Stimulated activated CD8-positive, alpha-beta memory T cell treated with anti-CD3 and anti-CD28 coated beads, Interleukin-4, amount 100 ng/mL, for 4 hours (primary cell): ENCODE measurements at places on chromosomes 16 and 17.

GRCh38 chr16:28985211-28986041, 574 bp downstream of the LAT start:
- DNase-seq = no peak

- no peak for DNase-seq
These were observed 20.1 kb downstream of the PSMD11 start for GRCh38 chr17:32464374-32464773.

GRCh38 chr16:3965781-3966582, 85.5 kb upstream of the CREBBP start:
- no peak for DNase-seq

GRCh38 chr16:17382514-17382913, 88.2 kb downstream of the XYLT1 start:
- no peak for DNase-seq

GRCh38 chr17:82320140-82320840, 2.9 kb upstream of the CD7 start:
- DNase-seq = no peak

DNA sequence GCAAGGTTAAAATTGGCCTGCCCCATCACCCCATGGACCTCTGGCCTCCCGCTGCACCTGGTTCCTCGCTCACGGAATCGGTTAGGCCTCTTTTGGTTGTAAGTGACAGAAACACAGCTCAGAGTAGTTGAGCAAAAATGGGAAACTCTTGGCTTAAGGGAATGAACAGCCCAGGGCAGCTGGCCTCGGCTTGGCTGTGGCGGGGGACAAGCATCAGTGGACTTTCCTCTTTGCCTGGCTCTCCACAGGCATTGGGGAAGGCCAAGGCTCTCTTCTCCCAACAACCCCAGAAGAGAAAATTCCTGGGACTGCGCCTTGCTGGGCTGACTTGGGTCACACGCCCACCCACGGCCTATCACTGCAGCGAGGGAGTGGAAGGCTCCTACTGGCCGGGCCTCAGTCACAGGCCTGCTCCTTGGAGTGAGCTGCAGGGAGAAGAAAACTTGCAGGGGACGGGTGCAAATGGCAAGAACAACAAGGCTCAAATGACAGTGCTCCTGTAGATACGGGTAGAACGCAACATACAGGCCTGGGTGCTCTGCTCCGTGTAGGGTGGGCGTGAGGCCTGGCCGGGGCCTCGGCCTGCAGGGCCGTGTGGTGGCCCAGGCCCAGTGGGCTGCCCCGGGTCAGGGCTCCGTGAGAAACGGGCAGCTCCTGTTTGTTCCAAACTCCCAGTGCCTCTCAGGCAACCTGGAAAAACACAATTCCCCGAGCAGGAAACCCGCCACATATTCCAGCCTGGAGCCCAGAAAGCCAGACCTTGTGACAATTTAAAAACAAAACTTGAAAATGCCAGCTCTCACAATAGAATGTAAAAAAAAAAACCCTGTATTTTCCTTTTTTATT, 25.0 kb upstream of the ATP2A3 start:
- no peak for DNase-seq

- no peak for DNase-seq
These were observed 11.6 kb downstream of the ZSCAN10 start for GRCh38 chr16:3087243-3088235.

GRCh38 chr16:81492311-81492761, 47.7 kb downstream of the CMIP start:
- no peak for DNase-seq

DNA sequence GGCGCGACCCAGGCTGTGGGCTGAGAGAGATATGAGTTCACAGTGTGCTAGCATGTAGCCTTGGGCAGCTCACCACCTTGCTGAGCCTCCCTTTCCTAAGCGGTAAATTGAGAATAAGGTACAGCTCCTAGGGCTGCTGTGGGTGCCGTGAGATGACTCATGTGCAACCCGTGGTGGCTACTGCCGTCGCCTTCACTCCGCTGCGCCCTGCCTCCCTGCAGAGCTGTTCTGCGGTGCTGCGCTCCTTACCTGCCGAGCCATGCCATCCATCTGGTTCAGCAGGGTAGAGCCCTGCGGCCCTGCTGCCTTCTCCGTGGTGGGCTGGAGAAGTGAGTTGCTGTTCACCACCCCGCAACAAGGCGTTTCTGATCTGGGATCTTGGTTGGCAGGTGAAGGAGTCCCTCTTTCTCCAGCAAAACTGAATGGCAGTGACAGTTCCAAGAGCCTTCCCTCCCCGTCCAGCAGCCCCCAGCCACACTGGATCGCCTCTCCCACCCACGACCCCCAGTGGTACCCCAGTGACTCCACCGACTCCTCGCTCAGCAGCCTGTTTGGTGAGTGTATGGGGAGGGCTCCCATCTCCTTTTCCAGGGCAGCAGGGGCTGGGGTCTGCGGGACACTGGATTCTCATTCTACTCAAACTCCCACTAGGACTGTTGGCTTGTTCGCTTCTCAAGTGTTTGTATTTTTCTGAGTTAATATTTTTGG, 9.3 kb upstream of the JPT2 start:
- no peak for DNase-seq

- DNase-seq = no peak
These were observed 118.8 kb upstream of the METRNL start for GRCh38 chr17:82960419-82961271.

DNA sequence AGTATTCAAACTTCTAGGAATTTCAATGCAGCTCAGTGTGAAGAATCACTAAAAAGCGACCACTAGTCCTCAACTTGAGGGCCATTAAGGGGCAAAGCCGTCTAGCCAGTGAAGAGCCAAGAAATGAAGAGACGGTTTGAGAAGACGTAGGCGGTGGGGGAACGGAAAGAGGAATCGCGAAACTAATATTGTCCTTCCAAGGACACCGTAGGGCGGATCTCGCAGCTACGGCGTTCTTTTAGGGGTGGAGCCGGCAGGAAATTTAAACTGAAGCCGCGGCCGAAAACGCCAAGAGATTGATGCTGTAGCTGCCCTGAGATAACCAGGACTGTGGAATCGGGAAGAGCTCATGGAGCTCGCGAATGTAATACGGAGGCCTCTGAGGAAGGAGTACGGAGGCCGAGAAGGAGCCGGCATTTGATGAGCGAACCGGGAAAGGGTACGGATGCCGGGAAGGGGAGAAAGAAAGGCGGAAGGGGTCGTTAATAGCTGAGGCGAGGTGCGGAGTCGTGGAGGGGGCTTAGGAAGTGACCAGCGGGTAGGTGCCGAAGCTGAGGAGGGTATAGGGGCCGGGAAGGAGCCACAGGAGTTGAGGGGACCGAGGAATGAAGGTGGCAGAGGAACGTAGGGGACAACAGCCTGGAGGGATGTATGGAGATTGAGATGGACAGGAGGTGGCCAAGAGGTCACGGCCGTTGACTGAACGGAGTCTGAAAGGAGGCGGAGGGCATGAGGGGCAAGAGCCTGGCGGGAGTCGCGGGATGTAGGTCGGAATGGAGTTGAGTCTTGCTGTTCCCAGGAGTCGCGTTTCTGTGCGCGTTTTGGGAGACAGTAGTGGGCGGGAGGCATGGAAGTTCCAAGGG, at the start of gene DBF4B:
Gene DBF4B (plus strand): TSS at position 265 of the 863 bp plus-strand sequence. CDS start 156 bp downstream, at position 421.
- peak; percentile 71 for DNase-seq

DNA sequence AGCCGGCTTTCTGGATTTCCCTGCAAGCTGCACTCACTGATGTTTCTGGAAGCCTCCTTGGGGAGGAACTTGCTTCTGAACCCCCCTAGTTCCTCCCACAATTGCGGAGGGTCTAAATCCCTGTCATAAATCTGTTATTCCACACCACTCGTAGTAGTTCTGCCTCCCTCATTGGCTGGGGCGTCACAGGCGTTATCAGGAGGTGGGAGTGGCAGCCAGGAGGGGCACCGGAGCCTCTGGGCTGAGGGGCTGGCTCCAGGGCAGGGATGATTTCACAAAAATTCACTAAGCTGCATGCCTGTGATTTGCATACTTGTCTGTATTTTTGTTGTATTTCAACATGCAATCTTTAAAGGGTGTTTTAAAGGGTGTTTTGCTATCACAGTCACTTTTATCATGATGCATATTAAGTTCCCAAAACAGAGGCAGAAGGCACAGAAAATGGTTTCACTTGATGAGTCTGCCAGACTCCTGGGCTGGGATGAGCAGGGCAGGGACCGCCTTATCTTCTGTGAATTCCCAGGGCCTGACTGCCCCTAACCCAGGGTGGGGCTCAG, 176.2 kb upstream of the FOXF1 start:
- no peak for DNase-seq

DNA sequence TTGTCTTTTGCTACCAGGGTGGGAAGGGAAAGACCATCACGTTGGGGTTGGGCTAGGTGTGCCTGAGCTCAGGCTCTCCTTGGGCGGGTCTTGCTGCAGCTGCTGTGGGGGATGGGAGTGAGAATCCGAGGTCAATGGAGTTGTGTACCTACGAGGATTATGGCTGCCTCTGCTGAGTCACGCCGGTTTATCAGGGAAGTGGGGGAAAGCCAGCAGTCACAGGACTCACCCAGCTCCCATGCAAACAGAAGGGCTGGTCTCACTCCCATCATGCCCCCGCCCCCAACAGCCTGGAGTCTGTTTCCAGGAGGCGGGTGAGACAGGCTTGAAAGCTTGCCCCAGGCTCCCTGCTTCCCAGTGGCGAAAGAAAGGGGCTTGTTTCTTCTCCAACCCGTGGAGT, 1259.0 kb upstream of the GOT2 start:
- no peak for DNase-seq

DNA sequence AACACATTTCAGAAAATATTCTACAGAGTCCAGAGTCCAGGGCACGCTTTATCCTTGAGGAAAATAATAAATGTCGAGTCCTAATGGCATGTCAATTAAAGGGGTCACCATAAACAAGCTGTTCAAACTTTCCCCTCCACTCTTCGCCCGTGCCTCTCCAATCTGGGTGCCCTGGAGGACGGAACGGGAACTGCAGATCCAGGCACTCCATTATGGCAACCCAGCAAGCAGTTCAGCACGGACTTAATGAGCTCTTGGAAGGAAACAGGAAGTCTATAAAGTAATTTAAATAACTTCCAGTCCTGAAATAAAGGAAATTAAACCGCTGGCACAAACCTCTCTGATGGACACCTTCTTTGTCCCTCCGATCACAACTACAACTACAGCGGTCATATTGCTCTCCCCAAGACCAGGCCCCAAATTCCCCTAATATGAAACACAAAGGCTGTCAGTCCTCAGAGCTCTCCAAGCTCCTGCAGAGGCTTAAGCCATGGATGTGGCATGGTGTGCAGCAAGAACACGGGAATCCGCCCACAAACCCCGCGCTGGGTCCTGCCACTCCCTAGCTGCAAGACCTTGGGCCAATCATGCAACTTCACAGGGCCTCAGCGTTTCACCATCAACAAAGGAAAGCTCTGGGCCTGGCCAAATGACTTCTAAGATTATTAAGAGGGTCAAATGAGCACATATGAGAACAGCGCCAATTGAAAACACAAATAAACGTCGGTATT, 52.6 kb downstream of the ZFHX3 start:
- DNase-seq = no peak

DNA sequence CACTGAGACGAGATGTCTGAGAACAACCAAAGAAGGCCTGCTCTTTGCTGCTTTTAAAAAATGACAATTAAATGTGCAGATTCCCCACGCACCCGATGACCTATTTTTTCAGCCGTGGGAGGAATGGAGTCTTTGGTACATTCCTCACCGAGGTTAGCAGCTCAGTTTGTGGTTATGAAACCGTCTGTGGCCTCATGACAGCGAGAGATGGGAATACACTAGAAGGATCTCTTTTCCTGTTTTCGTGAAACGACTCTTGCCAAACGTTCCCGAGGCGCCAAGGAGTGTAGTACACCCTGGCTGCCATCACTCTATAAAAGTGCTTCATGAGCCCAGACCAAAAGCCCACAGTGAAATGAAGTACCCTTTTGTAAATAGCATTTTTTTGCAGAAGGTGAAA, 87.8 kb downstream of the CRISPLD2 start:
- no peak for DNase-seq

DNA sequence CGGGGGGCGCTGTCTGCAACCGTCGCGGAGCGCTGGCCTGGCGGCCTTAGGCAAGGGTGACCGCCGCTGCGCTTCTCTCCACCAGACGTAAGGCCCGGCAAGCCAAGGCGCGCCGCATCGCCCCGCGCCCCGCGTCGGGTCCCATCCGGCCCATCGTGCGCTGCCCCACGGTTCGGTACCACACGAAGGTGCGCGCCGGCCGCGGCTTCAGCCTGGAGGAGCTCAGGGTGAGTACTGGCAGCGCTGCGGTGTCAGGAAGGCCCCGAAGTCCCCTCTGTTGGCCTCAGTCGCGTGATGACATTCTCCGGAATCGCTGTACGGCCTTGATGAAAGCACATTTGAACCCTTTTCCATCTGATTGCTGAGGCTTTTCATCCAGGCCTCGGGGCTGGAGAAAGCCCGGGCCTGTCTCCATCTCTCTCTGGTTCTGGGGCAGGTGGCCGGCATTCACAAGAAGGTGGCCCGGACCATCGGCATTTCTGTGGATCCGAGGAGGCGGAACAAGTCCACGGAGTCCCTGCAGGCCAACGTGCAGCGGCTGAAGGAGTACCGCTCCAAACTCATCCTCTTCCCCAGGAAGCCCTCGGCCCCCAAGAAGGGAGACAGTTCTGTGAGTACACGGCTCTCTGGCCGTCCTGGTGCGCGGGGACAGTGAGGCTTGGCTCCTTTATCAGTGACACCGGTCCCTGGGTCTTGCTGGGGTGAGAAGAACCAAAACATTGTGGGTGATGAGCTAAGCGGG, 831 bp downstream of the RPL13 start:
- DNase-seq = no peak

- DNase-seq = no peak
These were observed 2.4 kb downstream of the APOBR start for GRCh38 chr16:28496844-28497243.

DNA sequence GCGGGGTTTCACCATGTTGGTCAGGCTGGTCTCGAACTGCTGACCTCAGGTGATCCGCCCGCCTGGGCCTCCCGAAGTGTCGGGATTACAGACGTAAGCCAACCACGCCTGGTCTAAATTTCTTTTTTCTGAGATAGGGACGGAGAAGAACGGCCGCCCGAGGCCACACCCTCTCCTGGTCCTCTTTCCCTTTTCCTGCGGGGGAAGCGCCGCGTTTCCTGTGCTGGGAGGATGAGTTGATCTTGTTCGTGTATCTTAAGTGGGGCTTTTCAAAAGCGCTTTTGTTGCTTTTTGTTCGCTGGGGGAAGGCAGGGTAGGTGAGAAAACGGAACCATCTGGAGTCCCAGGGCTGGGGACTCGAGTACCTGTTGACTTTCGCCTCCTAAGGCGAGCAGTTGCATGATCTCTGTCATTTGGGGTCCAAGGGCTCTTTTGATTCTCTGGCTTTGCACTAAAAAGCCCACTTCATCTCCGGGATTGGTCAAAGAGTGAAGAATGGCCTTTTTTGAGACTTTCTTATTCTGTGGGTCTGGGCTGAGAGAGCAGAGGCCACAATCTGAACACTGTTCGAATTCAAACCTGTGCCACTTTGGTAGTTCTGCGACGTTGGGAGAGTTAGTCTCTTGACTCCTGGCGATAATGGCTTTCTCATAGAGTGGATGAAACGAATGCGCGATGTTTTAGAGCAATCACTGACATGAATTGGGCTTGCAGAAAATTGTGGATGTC, 1.3 kb downstream of the FUS start:
- DNase-seq = no peak

DNA sequence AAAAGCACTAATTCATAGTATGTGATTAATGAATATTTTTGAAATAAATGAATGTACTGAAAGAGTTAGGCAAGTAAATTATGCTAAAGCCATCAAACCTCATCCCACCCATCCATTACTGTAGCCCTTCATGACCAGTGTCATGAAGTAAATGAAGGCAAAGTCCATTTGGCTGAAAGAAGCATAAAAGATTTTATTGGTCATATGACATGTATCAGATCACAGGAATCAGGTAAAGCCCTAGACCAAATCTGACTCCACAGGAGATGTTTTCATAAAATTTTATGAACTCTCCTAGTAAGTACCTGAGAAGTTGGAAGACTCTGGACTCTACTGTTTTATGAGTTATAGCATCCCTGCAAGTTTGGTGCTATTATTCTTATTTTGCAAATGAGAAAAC, 213.5 kb downstream of the TMEM114 start:
- DNase-seq = no peak
